ENCODE measurements at places on chromosomes 2 and 18.

DNA sequence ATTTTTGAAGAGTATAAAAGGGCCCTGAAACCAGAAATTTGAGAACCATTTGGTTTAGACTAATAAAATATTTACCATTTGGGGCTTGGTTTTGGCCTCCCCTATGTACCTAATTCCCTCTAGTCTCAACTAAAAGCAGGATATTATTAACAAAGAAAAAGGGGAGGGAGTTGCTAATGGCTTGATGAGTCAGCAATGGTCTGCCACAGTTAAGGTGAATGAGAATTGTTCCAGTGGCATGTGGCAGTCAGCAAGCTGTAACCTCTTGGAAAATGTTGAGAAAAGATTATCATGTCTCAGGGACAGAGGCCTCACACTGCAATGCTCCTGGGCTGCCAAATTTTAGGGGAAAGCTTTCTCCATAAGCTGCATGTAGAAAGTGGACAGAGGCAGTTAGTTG lies 20.1 kb upstream of the SLC39A10 start:
- no peak for DNase-seq

GRCh38 chr18:3088449-3088848 lies 75.5 kb upstream of the LPIN2 start:
- no peak for DNase-seq

DNA sequence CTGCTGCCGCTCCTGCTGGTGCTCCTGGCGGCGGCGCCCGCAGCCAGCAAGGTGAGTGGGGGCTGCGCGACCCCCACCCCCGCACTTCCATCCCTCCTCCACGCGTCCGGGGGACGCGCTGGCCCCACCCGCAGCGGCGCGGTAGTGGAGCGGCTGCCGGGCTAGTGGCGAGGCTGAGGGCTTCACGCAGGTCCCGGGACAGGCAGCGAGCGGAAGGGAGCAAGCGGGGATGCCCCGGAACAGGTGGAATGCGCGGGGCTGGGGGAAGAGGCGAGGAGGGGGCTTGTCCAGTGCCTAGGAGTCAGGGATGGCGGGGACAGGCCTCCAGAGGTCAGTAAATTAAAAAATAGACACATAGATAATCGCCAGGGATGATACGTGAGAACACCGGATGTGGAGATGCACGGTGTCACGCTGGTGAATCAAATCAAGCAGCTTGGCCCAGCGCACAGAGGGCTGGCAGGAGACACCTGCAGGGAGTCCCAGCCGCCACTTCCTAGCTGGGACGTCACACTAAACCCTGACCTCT lies 403 bp downstream of the COL4A3 start:
- DNase-seq, result no peak

DNA sequence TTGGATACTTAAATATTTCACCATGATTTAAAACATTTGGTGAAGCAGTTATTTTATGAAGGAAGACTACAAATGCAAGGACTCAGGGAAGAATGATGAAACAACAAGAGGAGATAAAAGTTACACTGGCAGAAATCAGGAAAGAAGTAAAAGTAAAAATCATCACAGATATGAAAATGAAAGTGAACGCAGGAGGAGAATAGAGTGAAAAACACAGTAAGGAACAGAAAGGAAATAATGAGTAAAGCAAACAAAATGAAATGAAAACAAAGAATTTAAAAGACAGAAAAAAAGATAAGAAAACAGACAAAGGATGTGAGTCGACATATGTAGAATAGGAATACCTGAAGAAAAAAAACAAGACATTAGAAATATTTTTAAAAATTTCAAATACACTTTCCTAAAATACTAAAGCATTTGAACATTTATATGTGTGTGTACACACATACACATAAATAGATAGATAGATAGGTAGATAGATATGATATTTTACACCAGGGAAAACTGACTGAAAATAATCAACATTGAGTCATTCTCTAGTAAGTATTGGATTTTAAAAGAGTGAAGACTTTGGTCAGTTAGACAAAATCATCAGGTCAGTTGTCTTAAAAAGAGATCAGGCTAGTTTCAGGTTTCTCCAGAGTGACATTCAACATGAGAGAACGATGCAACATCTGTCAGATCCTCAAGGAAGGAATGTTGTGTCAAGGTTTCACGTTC lies 12.1 kb upstream of the KDSR start:
- DNase-seq, result no peak

GRCh38 chr18:28175150-28175929 lies 1.6 kb downstream of the CDH2 start:
- DNase-seq, result no peak

DNA sequence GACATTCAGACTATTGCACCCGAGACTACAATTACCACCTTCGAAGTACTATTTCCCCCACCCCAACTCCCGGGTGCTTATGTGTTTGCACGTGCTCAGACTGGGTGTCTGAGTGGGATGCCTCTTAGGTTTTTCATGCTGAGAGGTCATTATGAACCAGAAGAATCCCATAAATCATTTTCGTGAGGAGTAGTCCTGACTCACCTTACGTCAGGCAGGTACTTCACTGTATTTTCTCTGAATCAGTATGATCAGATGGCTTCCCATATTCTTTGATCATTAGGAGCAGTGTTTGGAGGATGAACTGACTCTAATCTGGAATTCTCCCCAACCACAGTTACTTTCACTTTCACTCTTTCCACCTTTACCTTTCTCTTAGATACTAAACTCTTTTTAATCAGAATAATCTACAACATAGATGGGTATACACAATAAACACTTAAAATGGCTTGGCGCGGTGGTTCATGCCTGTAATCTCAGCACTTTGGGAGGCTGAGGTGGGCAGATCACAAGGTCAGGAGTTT lies 38.4 kb upstream of the STAT4 start:
- no peak for DNase-seq

- no peak for DNase-seq
Observed at GRCh38 chr2:8609357-8609811, 72.5 kb upstream of the ID2 start.

- no peak for DNase-seq
Observed at GRCh38 chr2:27291865-27292264, 9.6 kb downstream of the TRIM54 start.

GRCh38 chr2:169366066-169366465 lies 3.7 kb upstream of the LRP2 start:
- no peak for DNase-seq

DNA sequence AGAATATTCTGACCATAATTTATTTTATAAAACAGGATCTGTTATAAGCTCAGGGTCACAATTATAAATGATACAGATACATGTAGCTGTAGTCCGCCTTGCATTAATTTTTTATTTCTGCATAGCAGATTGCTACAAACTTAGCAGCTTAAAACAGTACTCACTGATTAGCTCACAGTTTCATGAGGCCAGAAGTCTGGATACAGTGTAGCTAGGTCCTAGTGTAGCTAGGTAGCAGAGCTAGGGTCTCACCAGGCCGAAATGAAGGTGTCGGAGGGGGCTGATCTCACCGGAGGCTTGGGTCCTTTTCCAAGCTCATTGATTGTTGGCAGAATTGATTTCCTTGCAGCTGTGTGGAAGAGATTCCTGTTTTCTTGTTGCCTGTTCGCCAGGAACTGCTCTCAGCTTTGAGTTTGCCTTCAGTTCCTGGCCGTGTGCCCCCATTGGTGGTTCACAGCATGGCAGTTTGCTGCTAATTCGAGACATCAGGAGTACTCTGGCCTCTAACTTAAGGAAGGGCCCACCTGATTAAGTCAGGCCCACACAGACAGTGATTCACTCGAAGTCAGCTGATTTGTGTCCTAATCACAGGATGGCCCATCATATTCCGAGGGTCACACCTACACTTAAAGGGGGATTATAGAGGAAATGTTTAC lies 18.4 kb downstream of the NAPG start:
- DNase-seq, result no peak

DNA sequence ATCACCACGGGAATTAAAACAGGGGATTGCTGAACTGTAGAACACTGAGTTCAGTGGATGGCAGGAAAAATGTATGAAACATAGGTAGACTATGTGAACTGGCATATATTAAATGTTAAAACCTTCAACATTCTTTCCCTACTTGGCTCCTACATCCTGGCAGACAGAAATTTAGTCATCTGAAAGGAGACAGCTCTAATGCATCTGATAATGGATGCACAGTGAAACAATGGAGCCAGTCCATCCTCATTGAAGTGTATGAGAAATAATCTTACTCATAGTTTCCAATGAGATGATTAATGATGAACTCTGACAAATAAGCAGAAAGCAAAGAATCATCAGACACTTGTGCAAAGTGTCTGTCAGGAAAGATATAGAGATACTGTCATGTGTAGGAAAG lies 1629.7 kb upstream of the TMEFF2 start:
- DNase-seq, result no peak

- DNase-seq, result no peak
Observed at GRCh38 chr18:50819027-50819727, 639 bp downstream of the MRO start.

DNA sequence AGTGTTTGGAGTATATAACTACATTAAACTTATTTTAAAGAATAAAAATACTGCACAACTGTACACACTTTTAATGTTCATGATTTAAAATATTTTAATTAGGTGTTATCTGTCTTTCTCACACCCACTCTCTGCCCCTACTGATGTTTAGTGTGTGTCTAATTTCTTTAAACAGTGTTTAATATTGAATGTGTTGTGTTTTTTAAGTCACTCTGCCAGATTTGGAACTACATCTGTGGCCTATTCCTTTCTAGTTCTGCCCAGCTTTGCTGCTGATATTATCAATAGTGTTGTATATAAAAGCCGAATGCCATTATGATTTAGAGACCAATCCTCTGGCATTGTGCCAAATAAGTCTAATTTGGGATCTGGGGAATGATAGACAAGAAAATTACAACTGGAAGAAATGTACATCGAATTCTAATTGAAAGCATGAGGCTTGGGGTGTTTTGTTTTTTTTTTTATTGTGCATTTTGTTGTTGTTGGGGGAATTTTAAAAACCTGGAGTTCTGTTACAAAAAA lies 398.0 kb downstream of the CPS1 start:
- no peak for DNase-seq

DNA sequence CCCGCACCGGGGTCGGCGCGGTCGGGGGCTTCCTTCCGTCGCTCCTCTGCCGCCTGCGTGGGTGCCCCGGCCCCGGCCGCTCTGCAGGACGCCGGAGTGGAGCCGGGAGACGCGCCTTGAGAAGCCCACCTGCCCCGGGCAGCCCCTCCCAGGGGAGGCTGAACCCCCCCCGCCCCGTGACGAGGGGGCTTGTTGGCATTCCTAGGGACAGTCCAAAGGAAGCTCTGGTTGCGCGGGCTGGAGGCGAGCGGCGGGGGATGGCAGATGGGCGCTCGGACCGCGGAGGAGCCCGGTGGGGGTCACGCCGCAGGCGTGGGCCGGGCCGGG lies 133.5 kb upstream of the MGAT5 start:
- DNase-seq, result no peak

DNA sequence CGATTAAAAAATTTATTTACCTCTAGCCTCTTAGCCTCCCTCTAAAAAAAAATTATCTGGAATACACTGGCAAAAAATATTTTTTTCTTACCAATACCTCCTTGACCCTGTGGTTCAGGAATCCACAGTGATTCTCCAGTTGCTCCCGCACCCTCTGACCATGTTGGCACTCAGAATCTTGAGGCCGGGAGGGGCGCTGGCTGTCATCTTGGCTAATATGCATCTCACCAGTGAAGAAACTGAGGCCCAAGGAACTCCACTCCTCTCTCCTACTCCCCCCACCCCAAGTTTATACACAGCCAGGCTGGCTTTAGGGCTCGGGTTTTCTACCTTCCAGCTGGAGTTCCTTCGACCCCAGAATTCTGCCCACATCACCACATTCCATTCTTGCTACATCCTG lies 97.8 kb upstream of the THOC1 start:
- no peak for DNase-seq

DNA sequence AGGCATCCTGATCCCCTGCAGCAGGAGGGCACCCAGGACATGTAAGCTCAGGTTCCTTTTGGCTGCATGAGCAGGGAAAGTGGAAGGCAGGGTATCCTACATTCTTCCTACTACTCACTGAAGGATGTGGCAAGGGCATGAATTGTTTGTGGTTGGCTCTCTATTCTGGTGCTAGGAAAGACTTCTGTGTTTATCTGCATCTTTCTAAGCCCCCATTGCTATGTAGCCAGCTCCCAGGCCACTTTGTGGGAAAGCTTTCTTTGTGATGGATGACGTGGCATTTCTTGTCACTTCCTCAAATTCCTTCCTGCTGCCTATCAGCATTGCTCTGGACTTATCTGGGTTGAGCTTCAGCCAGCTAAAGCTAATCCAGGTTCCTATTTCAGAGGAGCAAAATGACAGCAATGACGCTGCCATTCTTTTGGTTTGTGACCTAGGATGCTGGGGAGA lies 46.2 kb downstream of the MEIS1 start:
- DNase-seq, result no peak

- no peak for DNase-seq
Observed at GRCh38 chr2:160812830-160813505, 319.4 kb upstream of the RBMS1 start.

DNA sequence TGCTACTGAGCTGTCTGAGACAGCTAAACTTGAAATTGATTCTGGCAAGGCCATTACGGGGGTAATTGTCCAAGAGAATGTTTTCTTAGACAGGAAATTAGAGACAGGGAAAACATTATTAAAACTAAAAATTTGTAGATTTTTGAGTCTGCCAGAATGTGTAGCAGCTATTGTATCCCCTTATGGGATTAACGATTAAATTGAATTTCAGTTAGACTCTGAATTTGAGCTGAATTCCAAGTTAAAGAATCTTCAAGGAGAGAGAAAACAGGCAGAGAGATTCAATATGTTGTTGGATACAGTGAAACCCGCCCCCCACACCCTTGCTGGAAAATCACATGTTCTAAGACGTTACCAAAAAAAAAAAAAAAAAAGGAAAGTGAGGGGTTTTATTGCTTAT lies 32.7 kb upstream of the CCDC68 start:
- DNase-seq, result no peak

- DNase-seq, result no peak
Observed at GRCh38 chr18:63315131-63315662, 4.4 kb downstream of the BCL2 start.

GRCh38 chr18:32598144-32598543 lies 127.5 kb upstream of the GAREM1 start:
- no peak for DNase-seq

GRCh38 chr2:241616168-241617125 lies 20.5 kb downstream of the THAP4 start:
- DNase-seq, result no peak

GRCh38 chr2:238504181-238504931 lies 77.6 kb downstream of the ASB1 start:
- DNase-seq, result no peak

DNA sequence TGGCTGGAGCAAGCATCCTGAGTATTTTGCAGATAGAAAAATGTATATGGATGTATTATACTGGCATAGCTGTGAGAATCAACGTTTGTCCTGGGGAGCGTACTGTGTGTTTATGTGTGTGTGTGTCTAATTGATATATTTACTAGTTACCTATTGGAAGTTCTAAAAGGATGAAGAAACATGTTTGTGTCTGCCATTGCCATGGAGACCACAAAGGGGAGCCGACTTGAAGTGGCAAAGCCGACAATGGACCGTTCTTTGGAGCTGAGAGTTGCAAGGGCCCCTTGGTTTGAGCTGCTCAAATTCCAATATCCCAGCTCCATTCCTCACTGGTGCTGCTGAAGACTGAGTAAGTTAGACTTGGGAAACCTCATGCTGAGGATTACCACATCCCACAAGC lies 14.3 kb upstream of the SLC25A52 start:
- DNase-seq, result no peak
